NCI-H526 (cell line): ENCODE measurements at places on chromosomes 2 and 18.

- no peak for DNase-seq
Observed at GRCh38 chr18:63001861-63002260, 286.5 kb downstream of the PHLPP1 start.

GRCh38 chr18:3384664-3385563, 65.1 kb upstream of the TGIF1 start:
- no peak for DNase-seq

- no peak for DNase-seq
Observed at GRCh38 chr18:61502472-61502871, 169.2 kb downstream of the CDH20 start.

GRCh38 chr2:106841886-106842645, 43.9 kb downstream of the ST6GAL2 start:
- DNase-seq, result no peak

DNA sequence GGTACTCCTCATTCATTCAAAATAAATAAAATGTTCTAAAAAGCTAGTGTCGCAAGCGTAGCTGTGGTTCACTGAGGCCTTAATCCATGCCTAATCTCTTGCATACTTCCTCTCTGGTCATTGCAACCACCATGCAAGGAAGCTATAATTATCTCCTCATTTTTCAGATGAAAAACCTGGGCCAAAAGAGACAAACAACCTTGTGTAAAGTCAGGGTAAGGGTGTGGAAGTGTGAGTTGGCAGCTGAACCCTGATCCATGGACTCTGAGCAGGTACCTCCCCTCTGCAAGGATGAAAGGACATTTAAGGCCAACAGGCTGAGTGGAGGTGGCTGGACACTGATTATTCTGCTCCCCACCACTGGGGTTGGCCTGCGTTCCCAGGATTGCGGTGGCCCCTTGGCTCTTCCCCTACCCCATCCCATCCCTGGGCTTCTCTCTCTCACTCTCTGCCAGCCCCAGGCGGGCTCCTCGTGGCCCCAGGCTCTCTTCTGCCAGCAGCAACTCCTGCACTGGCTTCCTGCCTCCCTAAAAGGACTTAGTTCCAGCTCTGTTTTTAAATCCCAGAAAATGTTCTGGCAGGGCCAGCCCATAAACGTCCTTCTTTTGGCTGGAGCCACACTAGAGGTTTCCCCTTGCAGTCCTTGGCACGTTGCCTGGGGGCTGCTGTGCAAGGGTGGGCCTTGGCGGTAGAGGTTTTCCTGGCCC, 72.0 kb upstream of the AFF3 start:
- no peak for DNase-seq

DNA sequence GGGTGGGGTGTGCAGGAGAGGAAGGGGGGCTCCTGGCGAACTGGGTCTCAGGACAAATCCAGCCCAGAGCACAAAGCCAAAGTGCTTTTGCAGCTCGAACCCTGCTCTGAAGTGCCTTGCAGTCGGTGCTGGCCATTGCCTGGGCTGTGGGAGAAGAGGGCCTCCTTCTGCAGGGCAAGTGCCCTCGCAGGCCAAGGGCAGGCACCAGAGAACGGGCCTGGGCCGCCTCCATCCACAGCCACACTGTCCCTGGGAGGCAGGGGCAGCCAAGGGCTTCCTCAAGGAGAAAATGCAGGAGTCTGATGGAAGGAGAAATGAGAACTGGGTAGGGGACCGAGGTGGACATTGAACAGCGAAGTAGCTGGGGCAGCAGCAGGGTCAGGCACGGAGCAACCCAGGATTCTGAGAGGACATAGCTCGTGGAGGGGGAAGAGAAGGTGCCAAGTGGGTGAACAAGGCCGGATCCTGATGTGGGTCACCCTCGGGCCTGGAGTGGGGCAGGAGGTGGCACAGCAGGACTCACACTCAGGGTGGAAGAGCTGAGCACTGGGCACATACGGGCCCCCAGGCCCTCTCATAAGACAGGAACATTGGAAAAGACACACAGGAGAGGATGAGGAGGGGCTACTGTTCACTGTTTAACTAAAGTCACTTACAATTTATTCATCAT, 312.8 kb upstream of the SALL3 start:
- no peak for DNase-seq

DNA sequence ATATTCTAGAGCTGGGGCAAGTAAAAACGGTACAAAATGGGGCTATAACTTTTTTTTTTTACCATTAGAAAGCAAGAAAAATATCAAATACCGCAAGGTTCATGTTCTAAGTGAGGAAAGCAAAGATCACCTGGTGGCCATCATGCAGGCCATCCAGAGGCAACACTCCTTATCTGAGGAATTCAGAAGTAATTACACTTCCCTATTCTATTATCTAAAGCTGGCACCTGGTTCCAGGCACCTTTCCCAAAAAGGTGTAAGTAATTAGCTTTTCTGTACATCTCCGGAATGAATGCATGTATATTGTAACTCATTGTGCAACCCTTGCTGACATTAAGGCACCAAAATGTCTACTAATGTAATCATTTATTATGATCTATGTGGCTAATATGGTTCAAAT, 152.5 kb upstream of the GYPC start:
- DNase-seq, result no peak

DNA sequence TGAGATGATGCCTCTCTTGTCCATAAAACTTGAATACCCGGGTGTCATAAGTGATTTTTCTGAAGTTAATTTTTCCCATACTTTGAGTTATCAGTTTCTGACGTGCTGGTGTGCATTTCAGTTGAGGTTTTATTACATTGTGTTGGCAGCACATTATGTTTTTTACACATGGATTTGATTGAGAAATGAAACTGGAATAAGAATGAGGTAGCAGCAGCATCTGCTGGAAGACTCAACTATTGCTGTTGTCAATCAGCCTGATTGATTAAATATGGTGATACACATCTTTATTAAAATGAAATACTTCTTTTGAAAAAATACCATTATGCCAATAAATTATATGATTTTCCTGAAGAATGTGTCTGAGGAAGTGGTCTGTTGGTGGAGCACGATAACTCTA, 60.5 kb downstream of the INSIG2 start:
- no peak for DNase-seq

GRCh38 chr2:18625563-18625962, 36.2 kb upstream of the NT5C1B start:
- DNase-seq, result no peak

GRCh38 chr18:78455386-78455785, 524.2 kb upstream of the SALL3 start:
- no peak for DNase-seq

GRCh38 chr2:190407662-190408537, at the start of gene MFSD6:
Gene MFSD6, plus strand, starts transcription at chr2:190408355. Its CDS starts 27,675 bp downstream, at chr2:190436030.
- peak; percentile 91 for DNase-seq

DNA sequence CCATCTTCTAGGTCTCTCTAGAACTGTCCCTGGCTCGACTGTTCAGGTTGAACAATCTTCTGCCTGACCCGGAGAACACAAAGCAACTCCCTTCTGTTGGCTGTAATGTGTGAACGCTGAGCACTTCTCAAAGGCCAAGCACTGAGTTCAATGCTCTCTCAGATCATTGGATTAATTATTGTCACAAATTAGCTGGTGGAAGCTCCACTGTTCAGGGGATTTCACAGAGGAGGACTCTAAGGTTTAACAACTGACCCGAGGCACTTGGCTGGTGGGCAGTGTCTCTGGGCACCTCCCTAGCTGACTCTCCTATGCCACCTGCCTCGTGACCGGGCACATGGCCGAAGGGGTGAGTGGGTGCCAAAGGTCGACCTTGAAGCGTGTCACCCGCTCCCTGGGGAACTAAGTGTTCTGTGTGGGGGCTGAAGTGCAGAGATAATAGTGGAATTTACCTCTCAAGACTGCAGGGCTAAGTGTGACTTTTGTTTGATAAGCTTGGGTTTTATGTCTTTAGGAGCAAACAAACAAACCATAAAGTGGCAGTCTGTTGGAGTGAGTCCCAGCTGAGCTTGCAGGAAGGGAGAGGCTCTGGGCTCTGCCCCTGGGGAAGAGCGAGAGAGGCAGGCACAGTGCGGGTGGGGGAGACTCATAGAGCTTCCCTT, 64.8 kb downstream of the BCL2L11 start:
- no peak for DNase-seq
